ENCODE measurements at places on chromosomes 7 and 10.

DNA sequence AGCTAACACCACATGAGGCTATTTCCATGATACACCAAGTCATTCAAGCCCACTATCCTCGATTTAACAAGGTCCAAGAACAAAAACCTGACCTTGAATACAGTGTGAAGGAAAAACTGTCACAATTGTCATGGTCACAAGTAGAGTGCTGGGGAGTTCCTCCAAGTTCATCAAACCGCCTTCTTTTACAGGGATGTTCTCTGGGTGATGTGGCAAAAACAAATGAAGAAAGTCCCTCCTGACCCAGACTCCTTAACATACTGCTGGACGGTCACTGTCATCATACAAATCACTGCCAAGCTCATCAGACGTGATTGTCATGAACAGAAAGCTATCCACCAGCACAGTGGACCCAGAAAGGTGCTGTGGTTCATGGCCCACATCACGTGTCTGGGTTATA is 28.9 kb downstream of the HIPK2 start:
- no peak for DNase-seq

DNA sequence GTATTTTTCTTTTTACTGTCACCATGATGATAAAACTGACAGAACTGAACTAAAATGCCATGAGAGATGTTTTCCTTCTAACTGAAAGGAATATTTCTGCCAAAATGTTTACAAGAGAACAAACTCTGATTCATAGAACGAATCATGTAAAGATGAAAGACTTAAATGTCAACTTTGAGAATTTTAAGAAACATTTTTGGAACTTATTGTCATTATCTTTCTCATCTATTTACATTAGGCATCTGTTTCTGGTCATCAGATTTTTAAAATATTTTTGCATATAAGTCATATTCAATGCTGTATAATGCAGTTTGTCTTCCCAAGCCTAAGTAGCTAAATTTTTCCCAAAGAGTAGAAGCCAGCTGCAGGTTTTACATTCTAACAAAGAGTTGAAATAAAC is 358.5 kb downstream of the TFEC start:
- no peak for DNase-seq

- no peak for DNase-seq
These were observed 3.9 kb upstream of the HOXA2 start for GRCh38 chr7:27106181-27106900.

DNA sequence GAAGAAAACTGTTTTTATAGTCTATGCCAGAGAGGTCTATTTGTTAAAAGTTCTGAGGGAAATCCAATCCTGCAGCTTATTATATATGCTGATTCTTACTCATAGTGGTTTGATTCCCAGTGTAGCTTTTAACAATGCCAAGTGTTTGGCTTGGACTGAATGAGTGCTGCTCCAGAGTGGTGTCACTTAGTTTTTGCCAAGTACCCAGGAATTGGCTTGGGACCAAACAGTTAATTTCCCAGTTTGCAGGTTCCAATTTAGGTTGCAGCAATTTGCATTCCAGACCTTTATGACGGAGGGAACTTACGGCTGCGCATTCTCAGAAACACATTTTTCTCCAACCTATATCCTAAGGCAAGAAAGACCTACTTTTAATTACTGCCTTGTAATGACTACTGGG is 32.4 kb downstream of the NSUN6 start:
- no peak for DNase-seq

DNA sequence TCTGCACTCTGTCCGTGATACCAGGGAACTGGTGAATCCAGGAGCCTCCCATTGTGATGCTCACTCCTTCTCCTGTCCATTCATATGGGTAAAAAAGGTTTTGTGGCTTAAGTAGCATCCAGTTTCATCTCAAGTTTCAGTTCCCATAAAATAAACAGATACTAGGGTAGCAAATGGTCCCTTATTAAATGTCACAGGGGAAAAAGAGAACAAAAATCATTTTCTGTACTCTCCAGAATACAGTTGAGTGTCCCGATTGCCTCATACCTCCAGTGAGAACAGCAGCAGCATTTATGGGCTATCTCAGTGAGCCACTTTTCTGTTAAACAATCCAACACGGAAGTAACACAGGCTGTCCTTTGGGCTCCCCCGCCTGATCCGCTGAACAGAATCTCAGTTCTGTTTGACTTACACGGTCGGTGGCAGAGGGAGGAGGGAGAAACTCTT is 179.6 kb downstream of the CELF2 start:
- peak; percentile 18 for DNase-seq

GRCh38 chr10:36666451-36666850 is 458.9 kb upstream of the ANKRD30A start:
- no peak for DNase-seq

GRCh38 chr10:113982769-113983168 is 60.9 kb upstream of the ADRB1 start:
- no peak for DNase-seq

DNA sequence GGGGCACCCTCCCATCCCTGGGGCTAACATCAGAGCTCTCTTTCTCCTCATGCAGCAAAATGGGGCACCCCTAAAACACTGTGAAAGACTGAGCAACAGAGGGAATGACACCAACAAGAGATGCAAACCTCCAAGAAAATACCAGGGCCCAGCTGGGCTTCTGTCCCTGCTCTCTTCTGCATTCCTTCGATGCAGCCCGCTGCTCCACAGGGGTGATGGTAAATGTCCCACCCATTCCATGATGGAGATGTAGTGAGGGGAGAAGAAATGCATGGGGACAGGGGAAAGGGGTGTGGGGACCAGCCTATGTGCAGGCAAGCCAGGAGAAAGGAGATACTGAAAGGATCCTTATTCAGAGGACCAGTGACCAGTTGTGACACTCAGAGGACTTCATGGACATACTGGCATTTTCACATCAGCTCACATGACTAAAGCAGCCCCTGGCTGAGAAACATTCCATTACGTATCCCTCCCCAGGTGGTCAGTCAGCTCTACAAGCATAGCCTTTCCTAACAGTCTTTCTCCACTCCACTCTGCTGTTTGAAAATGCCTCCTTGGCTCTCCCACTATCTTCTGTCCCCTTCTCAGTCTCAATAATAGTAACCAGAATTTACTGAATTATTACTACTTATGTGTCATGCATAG is 13.3 kb downstream of the SORBS1 start:
- no peak for DNase-seq

- DNase-seq, result no peak
These were observed 9.0 kb upstream of the TBXAS1 start for GRCh38 chr7:139820089-139820488.

- no peak for DNase-seq
These were observed 178.8 kb downstream of the SKAP2 start for GRCh38 chr7:26685606-26686005.

- no peak for DNase-seq
These were observed 215.4 kb upstream of the LRGUK start for GRCh38 chr7:133911724-133912123.

- DNase-seq, result no peak
These were observed 189.5 kb downstream of the DNAJB6 start for GRCh38 chr7:157526005-157526912.

DNA sequence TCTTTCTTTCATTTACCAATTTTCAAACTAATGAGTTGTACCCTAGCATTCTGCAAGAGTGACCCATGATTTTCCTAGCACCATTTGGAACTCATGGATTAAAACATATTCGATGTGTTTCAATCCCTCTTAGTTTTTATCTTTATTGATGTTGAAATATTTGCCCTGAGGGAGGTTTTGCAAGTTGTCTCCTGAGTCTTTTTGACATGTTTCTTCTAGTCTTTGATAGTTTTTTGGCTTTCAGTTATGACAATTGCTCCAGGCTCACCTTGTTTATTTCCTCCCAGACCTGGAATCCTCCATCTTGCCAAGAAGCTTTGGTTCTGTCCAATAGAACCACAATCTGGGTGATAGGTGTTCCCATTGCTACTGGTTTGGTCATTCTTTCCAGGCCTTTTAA is 327.8 kb downstream of the WDR11 start:
- no peak for DNase-seq

GRCh38 chr10:52283174-52283573 is 30.9 kb upstream of the DKK1 start:
- DNase-seq, result peak; percentile 47

DNA sequence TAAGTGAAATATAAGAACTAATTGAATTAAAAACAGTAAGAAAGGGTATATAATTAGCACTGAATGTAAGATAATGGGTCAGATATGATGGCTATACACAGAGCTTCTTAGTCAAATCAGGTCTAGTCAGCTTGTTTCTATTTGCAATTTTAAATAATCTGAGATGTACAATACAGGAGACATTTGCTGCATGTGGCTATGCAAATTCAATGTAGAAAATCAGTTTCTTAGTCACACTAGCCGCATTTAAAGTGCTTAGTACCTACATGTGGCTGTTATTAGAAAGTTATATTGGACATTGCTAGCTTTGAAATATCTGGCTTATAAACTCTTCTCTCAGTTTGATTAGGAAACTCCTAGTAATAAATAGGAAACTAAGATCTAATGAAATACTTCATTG is 25.3 kb downstream of the CCDC7 start:
- DNase-seq, result no peak

GRCh38 chr7:134452419-134452838 is 6.5 kb downstream of the AKR1B1 start:
- no peak for DNase-seq

DNA sequence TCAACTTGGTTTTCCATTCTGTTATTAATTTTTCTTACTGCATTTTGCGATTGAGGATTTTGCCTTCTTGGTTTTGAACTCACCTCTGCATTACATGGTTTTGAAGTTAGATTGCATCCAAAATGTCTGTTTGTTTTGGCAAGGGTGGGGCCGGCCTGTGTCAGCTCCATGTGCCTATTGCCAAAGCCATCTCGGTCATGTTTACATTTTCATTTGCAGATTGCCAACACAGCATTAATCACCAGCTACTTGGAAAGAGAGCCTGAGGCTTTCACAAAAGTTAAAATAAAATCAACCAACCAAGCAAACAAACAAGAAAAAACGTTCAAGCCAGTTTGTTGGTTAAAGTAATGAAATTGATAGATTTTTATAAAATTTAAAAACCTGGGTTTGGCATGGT is 695.8 kb downstream of the TYW1 start:
- DNase-seq, result no peak

DNA sequence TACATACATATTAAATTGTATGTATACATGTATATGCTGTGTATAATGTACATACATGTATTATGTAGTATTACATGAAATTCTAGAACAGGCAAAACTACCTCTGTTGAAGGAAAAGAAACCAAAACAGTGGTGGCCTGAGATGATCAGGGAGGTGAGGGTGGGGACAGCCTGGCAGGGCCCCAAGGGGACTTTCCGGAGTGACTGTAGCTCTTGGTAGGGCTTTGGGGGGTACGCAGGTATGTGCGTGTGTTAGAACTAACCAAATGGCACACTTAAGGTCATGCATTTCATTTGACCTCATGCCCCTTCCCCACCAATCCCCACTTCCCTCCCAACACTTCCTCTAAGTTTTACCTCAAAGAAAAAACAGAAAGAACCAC is 31.3 kb downstream of the CTBP2 start:
- no peak for DNase-seq

DNA sequence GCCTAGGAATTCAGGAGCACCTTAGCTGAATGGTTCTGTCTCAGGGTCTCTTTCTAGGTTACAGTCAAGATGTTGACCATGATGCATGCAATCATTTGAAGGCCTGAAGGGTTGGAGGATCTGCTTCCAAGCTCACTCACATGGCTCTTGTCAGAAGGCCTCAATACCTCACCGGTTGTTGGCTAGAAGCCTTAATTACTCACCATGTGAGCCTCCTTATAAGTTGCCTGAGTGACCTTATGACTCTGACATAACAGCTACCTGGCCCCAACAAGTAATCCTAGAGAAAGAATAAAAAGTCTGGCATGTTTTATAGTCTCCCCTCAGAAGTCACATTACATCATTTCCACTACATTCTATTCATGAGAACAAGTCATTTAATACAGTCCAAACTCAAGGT is 3.4 kb upstream of the C1GALT1 start:
- no peak for DNase-seq
